ENCODE measurements at places on chromosomes 2 and 18.

- no peak for DNase-seq
These were observed 4.9 kb downstream of the IRS1 start for GRCh38 chr2:226794751-226795171.

GRCh38 chr2:8886876-8887275 lies 49.5 kb upstream of the KIDINS220 start:
- DNase-seq = no peak

- DNase-seq = no peak
These were observed 338.5 kb upstream of the SETBP1 start for GRCh38 chr18:44342162-44342561.

DNA sequence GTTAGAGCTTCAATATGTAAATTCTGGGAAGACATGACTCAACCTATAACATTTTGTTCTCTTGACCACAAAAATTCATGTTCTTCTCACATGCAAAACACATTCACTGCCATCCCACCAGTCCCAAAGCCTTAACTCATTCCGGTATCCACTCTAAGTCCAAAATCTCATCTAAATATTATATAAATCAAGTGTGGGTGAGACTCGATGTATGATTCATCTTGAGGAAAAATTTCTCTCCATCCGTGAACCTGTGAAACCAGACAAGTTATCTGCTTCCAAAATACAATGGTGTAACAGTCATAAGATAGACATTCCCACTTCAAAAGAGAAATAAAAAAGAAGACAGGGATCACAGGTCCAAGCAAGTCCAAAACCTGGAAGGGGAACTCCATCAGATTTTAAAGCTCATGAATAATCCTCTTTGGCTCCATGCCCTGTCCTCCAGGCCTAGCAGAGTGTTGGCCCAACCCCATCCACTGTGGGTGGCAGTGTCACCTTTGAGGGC lies 101.3 kb downstream of the RAD51AP2 start:
- DNase-seq = no peak

- DNase-seq = no peak
These were observed 117.3 kb downstream of the DPP4 start for GRCh38 chr2:161956738-161957137.

DNA sequence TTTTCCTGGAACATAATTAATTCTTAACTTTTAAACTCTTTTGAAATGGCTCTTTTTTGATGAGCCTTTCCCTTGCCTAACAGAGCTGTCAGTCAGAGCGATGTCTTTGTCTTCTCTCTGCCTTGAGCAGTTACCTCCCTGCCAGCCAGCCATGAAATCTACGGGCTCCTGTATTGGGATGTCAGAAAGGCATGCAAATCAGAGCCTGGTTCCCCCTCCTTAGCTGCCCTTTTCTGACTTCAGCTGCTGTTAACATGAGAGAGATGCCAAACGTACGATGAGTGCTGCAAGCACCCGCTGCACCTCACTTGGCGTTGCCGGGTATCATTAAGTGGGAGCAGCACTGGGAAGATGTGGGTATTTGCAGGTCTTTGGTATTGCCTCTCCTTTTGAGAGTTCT lies 131.4 kb upstream of the BOD1L2 start:
- DNase-seq = no peak

DNA sequence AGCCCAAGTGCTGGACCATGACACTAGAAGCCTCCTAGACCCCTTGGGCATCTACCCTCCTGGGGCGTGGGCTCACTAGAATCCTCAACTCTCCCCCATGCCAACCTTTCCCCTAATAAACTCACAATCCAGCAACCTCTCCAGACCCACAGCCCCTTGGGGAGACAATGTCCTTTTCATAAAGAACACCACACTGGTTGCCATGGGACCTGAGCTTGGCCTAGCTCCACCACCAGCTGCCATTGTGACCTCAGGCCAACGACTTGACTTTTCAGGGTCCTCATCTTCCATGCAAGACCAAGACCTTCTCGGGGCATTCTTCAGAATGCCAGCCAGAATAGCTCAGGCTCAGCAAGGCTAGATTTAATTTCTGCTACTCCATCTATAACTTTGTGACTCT lies 128.1 kb upstream of the NPAS2 start:
- DNase-seq = no peak

DNA sequence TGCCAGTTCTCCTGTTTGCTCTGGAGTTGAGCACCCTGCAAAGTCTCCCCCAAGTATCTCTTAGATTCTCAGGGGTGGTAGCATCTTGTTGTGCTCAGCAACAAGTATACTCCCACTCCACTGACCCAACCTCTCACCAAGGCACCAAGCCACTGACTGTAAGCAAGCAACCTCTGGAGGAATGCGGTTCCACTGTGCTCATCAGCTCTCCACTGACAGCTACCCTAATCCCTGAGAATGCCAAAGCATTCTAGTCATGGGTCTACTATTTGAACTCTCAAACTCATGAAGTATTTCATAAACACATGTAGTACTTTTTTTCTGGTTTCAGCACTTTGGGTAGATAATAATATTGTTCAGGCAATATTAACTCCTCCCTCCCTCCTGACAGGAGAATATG lies 170.0 kb downstream of the EPHA4 start:
- no peak for DNase-seq

GRCh38 chr18:54257015-54257414 lies 12.3 kb upstream of the POLI start:
- DNase-seq = no peak

GRCh38 chr2:159086342-159086741 lies 117.9 kb downstream of the TANC1 start:
- DNase-seq = no peak

DNA sequence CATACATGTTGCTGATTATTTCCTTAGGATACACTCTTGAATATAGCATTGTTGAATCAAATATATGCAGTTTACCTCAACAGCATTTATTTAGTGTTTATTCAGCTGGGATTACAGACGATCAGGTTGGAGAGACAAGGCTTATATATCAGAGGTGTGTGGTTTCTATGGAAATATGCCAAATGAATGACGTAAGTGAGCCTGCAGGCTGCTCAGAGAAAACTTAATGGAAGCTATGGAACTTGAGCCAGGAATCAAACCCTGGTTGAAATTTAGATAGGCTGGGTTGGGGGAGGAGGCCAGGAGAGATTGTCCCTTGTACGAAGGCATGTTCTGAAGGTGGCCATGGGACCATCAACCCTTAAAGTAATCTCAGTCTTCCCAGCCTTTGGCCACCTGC lies 79.5 kb downstream of the INPP4A start:
- DNase-seq = no peak

DNA sequence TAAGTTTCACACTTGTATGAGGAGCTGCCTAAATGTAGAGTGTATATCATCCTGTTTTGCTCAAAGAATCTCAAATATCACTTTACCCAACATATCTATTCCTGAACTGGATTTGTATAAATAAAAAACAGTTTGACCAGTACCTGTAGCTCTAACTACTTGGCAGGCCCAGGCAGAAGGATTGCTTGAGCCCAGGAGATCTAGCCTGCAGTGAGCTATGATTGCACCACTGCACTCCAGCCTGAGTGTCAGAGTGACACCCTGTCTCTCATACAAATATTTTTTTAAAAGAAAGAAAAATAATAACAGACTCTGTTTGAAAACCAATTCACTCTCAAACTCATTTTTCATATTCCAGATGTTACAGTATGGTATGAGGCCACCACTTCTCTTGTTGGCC lies 7.7 kb upstream of the LIMS2 start:
- DNase-seq = no peak

DNA sequence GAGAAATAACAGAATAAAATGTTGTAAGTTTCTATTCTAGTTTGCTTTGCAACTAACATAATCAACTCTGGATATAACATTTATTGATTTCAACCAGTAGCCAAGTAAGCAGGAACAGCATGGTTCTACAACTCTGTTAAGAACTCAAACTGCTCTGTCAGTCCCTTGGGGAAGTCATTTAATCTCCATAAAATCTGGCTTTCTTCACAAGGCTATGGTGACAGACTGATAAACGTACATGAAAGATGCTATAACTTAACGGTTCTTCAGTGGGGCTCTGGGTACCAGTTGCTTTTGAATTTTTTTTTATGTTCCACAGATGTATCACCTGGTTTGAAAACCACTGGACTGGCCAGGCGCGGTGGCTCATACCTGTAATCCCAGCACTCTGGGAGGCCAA lies 10.3 kb downstream of the PSME4 start:
- DNase-seq = no peak

GRCh38 chr2:71224935-71225334 lies 2.0 kb downstream of the PAIP2B start:
- no peak for DNase-seq

DNA sequence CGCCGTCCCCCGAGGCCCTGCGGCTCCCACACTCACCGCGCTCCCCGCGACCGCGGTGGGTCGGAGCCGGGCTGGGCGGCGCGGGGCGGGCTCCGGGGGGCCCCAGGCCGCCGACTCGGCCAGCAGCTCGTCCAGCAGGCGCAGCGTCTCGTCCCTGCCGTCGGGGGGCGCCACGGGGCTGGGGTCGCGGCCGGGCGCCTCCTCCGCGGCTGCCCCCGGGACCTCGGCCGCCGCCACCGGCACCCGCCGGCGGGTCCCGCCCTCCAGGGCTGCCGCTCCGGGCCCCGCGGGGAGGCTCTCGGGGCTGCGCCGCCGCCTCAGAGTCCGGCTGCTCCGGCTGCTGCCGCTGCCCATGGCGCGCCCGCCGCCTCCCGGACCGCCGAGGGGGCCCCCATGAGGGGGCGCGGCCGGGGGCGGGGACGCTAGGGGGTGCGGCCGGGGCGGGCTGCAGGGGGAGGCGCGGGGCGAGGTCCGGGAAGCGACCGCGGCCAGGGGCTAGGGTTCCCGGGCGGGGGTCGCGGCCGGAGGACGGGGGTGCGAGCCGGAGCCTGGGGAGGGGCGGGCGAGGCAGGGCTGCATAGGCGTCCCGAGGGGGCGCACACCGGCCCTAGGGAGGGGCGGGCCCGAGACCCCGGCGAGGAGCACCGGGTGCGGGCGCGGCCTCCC lies at the start of gene CYS1:
CYS1 (minus strand) TSS at position 542 of the 666 bp plus-strand sequence; CDS start at position 354, 188 bp downstream.
- no peak for DNase-seq

- DNase-seq = no peak
These were observed 24.2 kb downstream of the FBLN7 start for GRCh38 chr2:112162341-112162740.

DNA sequence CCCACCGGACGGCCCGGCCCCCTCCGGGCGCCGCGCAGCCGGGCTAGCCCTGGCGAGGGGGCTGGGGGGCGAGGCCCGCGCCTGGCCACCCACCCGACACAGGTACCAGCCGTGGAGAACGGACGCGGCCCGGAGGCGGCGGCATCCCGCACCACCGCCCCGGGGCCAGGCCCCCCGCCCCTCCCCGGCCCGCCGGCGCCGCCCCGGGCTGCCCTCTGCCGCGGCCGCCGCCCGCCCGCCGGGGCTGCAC lies 405 bp downstream of the SOS1 start:
- DNase-seq = no peak

GRCh38 chr18:6414118-6414722 lies 491 bp downstream of the L3MBTL4 start:
- peak; percentile 39 for DNase-seq

GRCh38 chr2:138499684-138500083 lies 1.9 kb upstream of the SPOPL start:
- DNase-seq = no peak

- no peak for DNase-seq
These were observed 63.5 kb downstream of the STAT4 start for GRCh38 chr2:191087311-191087710.
